Stimulated activated CD8-positive, alpha-beta memory T cell treated with anti-CD3 and anti-CD28 coated beads, Interleukin-4, amount 100 ng/mL, for 1 hour (primary cell): ENCODE measurements at places on chromosomes 3 and 15.

GRCh38 chr15:92448370-92448769 is 54.7 kb downstream of the ST8SIA2 start:
- DNase-seq, result no peak

- no peak for DNase-seq
These were observed 120.0 kb downstream of the SSR3 start for GRCh38 chr3:156434921-156435320.

GRCh38 chr3:184380627-184381260 is 890 bp downstream of the CHRD start:
- no peak for DNase-seq

- no peak for DNase-seq
These were observed 117.5 kb upstream of the PTPRG start for GRCh38 chr3:61443886-61444285.

DNA sequence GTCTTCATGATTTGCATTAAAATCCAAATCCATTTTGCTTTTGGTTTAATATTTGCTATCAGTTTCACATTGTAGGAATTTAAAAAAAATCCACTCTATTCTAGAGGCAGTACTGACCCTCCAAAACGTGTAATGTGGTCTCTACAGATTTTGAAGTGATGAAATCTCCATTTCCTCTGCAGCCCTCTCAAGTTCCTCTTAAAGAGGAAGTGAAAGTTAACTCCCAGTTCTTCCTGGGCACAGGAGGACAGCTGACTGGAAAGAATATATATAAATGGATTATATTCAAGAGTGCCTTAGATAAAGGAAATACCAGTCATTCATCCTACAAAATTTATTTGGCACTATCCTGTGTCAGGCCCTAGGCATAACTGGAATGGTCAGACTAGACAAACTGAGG is 83.5 kb upstream of the PLCL2 start:
- no peak for DNase-seq
